Body of pancreas (tissue), 4 donors: ENCODE measurements at places on chromosomes 7 and 10. TPM values are rescaled to one million over a fixed set of nuclear protein-coding genes. Genes with fewer than 3 reads are reported as not detected.

GRCh38 chr10:60148266-60148840, 241.3 kb downstream of the ANK3 start:
- peak; percentile 56 for DNase-seq

DNA sequence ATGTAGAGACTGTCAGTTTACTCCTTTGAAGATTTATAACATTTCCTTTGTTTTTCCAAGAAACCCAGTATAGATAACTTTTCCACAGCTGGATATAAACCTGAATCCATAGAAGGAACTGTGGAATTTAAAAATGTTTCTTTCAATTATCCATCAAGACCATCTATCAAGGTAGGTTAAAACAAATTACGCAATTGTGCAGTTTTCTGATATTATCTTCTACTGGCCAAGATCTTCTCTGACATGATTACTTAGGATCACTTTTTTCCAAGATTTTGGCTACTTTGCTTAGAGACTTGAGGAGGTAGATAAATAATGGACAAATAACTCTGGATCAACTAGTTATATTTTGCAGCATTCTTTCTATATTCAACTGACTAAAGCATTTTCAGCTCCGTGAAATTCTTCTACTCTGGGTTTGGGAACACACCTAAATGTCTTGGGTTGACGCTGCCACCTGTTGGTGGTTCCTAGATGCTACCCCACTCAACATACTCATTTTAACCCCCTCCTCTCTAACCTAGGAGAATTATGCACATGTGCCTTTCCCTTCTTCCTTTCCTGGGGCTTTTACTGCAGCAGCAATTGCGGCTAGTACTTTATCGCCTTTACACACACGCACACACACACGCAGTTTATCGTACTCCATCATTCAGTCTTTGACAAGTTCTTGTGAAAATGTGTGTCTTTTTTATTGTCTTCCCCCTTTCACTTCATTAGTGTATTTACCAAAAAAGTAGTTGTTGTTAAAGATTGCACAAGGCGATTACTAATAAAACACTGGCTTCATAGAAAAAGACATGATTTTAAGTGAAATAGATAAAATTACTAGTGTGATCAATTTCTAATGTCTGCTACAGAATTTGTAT, 32.7 kb downstream of the ABCB5 start:
- no peak for DNase-seq

GRCh38 chr7:43302211-43302711, 189.8 kb downstream of the HECW1 start:
- DNase-seq = no peak

DNA sequence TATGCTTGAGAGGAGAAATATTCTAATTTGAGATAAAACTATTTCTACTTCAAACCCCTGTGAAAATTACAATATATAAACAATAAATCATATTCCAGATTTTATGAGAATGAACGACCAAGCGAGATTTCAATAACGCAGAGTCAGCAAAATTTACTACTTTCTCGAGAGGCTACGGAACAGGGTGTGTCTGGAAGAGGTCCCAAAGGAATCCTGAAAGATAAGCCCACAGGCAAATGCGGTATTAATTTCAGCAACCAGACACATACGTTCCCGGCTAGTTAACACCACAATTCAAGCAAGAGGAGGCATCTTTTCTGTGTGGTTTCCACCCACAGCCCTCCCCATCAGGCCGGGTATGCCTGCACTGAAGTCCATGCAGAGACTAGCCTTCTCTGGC, 26.4 kb downstream of the BEND7 start:
- no peak for DNase-seq

- no peak for DNase-seq
Observed at GRCh38 chr7:26898891-26899290, 34.5 kb upstream of the SKAP2 start.

- DNase-seq = peak; percentile 84
Observed at GRCh38 chr7:34036051-34036920, 130.9 kb downstream of the BMPER start.

GRCh38 chr7:142595816-142596516, 153.3 kb upstream of the PRSS1 start:
- no peak for DNase-seq

Gene PPIF
- total RNA-seq = 19.2 TPM

Gene PPP1R17
- total RNA-seq = not detected

Gene SPDYE11
- not detected for total RNA-seq

Gene MCM10
- total RNA-seq = not detected
